Sigmoid colon (tissue), 7 donors: ENCODE measurements at places on chromosomes 11 and 22. TPM values are rescaled to one million over a fixed set of nuclear protein-coding genes. Genes with fewer than 3 reads are reported as not detected.

DNA sequence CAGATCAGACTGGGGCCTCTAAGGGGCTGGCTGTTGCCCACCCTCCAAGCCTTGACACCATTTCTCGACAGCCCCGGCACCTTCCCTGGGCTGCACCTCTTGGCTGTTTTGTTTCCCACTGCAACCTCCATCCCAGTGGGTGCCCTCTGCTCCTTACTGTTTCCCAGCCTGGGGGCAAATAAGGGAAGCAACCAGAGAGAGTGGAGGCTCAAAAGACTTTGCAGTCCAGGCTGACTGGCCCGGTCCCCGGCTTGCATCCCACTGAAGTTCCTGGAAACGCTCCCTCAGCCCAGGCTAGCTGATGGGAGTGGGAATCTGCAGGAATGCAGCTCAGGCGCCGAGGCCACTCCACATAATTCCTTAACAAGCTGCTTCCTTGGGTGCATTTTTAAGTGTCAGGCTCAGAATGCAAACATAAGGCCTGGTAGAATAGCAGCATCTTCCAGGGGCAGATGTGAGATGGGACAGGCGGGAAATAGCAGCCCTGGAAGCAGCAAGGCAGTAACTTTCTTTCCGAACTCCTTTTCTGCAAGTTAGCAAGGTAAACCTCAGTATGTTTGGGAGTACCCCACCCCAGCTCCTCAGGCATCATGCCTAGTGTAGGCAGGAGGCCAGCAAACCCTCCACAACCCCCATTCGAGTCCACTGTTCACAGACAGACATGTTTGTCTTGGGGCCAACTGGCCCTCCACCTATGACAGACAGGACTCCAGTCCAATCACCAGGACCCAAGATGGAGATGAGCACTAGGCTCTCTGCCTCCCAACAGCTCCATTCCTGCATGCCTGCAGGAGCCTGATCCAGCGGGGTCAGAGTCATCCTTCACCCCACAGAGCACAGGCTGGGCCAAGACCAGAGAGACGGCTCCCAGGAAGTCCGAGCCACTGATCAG, 39.3 kb downstream of the RPL27A start:
- DNase-seq = peak; percentile 79
- H3K4me3 ChIP-seq = no peak overlapping the region
- H3K4me1 ChIP-seq = no peaks in the 10 kb centered on the region
- peak overlapping the region; percentile 90 for H3K27ac ChIP-seq

- H3K4me1 ChIP-seq = peaks cover 6% of the 10 kb centered on the region
- H3K36me3 ChIP-seq = peaks cover 67% of the 10 kb centered on the region
- H3K27me3 ChIP-seq = no peaks in the 10 kb centered on the region
- DNase-seq = no peak
- H3K27ac ChIP-seq = no peak overlapping the region
Observed at GRCh38 chr22:23300476-23300875, 120.2 kb downstream of the BCR start.

The TMX2 gene
- 29.1 TPM for total RNA-seq

The SCUBE2 gene
- total RNA-seq = 7.5 TPM

GRCh38 chr22:46149512-46150033, 753 bp upstream of the PPARA start:
- H3K4me1 ChIP-seq = peaks cover 14% of the 10 kb centered on the region
- H3K4me3 ChIP-seq = peak overlapping the region; percentile 97
- DNase-seq = peak; percentile 84
- peak overlapping the region; percentile 93 for H3K27ac ChIP-seq
- H3K36me3 ChIP-seq = no peaks in the 10 kb centered on the region
- no peaks in the 10 kb centered on the region for H3K27me3 ChIP-seq

The EXPH5 gene
- total RNA-seq = 0.54 TPM

- no peaks in the 10 kb centered on the region for H3K36me3 ChIP-seq
- DNase-seq = no peak
- H3K4me1 ChIP-seq = no peaks in the 10 kb centered on the region
- no peak overlapping the region for H3K27ac ChIP-seq
Observed at GRCh38 chr11:77167111-77167626, 39.1 kb downstream of the MYO7A start.

The PISD gene
- 34.6 TPM for total RNA-seq

DNA sequence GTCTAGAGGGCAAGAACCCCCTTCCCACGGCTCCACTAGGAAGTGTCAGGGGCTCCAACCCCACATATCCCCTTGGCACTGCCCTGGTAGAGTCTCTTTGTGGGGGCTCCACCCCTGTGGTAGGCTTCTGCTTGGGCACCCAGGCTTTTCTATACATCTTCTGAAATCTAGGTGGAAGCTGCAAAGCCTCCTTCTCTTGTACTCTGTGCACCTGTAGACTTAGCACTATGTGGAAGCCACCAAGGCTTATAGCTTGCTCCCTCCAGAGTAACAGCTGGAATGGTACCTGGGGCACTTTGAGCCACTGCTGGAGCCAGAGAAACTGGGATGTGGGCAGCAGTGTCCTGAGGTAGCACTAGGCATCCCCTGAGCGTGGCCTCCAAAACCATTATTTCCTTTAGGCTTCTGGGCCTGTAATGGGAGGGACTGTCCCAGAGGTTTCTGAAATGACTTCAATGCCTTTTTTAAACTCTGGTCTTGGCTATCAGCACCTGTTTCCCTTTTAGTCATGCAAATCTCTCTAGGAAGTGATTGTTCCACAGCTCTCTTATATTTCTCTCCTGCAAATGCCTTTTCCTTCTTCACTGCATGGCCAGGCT, 68.4 kb downstream of the TRAF6 start:
- DNase-seq = no peak
- H3K27me3 ChIP-seq = no peaks in the 10 kb centered on the region
- no peaks in the 10 kb centered on the region for H3K4me1 ChIP-seq
- H3K36me3 ChIP-seq = no peaks in the 10 kb centered on the region
- no peak overlapping the region for H3K27ac ChIP-seq
- H3K4me3 ChIP-seq = no peak overlapping the region

DNA sequence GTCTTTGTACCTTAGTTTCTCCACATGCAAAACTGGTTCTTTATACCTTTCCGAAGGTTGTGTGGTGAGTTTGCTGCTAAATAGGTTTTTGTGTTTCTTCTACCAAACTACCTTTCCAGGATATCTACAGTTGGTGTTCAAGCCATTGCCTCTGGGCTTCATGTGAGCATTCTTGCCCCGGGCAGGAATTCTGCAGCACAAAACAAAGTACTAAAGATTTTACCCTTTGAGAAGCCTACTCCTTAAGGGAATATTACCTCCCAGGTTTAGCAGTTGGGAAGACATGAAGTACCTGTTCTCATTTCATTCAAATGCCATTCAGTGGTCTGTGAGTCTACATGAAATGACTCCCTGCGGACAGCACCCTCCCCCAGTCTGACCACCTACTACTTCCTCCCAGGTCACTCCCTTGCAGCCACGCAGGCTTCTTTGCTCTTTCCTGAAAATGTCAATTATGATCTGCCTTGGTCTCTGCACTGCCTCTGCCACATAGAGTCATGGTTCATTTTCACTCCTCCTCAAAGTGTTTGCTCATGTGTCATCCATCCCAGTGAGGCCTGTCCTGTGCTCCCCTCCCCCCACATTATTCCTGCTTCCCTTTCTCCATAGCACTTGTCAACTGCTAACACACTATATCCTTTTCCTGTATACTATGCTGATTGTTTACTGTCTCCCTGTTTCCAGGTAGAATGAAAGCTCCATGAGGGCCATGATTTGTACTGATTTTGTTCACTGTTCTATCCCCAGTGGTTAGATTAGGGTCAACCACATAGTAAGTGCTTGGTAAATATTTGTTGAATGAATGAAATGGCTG, 36.9 kb downstream of the PACS1 start:
- H3K4me1 ChIP-seq = peaks cover 5% of the 10 kb centered on the region
- H3K27ac ChIP-seq = no peak overlapping the region
- no peak for DNase-seq
- H3K27me3 ChIP-seq = no peaks in the 10 kb centered on the region
- H3K36me3 ChIP-seq = no peaks in the 10 kb centered on the region

DNA sequence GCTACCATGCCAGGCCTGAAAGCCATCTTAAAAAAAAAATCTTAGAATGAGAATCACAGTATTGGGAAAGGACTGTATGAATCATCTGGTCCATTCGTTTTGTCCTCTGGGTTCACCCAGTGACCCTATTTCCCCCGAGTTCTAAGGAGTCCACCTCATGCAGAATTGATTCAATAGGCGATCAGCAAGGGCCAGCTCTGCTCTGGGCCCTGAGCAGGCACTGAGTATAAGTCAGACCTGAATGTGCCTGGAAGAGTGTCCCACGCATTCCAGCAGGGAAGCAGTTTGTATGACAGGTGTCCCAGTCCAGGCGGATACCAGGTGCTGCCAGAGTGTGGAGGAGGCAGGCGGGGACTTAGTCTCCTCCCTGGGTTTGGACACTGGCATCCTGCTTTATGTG, 883 bp upstream of the HMOX1 start:
- H3K27ac ChIP-seq = peak overlapping the region; percentile 86
- H3K36me3 ChIP-seq = no peaks in the 10 kb centered on the region
- no peaks in the 10 kb centered on the region for H3K27me3 ChIP-seq
- H3K4me3 ChIP-seq = no peak overlapping the region
- peaks cover 30% of the 10 kb centered on the region for H3K4me1 ChIP-seq

The CDHR5 gene
- total RNA-seq = 1.8 TPM

The C22orf42 gene
- total RNA-seq = not detected

GRCh38 chr11:126345759-126346585, 9.5 kb upstream of the ST3GAL4 start:
- peaks cover 5% of the 10 kb centered on the region for H3K36me3 ChIP-seq
- peaks cover 33% of the 10 kb centered on the region for H3K4me1 ChIP-seq
- no peaks in the 10 kb centered on the region for H3K27me3 ChIP-seq
- H3K4me3 ChIP-seq = no peak overlapping the region

GRCh38 chr11:93969925-93970922, 50.9 kb upstream of the HEPHL1 start:
- no peaks in the 10 kb centered on the region for H3K4me1 ChIP-seq
- no peak for DNase-seq
- no peak overlapping the region for H3K4me3 ChIP-seq

The FGF3 gene
- not detected for total RNA-seq

The RNF26 gene
- total RNA-seq = 12.8 TPM

- no peaks in the 10 kb centered on the region for H3K27me3 ChIP-seq
- H3K4me1 ChIP-seq = peaks cover 13% of the 10 kb centered on the region
- no peak overlapping the region for H3K4me3 ChIP-seq
- DNase-seq = no peak
- peak overlapping the region; percentile 85 for H3K27ac ChIP-seq
Observed at GRCh38 chr22:17860220-17860965, 86.1 kb upstream of the BID start.

The MAJIN gene
- not detected for total RNA-seq

The SPDYC gene
- not detected for total RNA-seq

The YIF1A gene
- total RNA-seq = 72.4 TPM

The RFPL2 gene
- not detected for total RNA-seq

DNA sequence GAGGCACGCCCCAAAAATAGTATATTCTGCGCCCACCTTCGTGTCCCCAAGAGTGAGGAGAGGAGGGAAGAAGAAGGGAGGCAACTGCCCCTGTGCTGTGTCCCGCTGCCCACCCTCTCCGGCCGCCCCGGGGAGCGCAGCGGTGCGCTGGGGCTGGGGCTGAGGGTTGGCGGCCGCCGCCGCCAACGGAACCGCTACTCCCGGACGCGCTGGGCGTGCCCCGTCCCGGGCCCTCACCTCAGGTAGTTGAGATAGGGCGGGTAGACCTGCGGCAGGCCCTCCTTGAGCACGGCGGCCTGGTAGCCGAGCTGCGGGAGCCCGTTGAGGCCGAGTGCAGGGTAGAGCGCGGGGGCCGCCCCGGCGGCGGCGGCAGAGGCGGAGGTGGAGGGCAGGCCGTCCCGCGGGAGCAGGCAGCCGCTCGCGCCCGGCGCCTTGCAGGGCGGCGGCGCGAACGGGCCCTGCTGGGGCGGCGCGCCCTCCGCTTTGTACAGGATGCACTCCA, 2.4 kb downstream of the PGR start:
- DNase-seq = peak; percentile 69
- H3K36me3 ChIP-seq = no peaks in the 10 kb centered on the region
- H3K27ac ChIP-seq = peak overlapping the region; percentile 82
- peaks cover 29% of the 10 kb centered on the region for H3K4me1 ChIP-seq
- H3K4me3 ChIP-seq = peak overlapping the region; percentile 77

DNA sequence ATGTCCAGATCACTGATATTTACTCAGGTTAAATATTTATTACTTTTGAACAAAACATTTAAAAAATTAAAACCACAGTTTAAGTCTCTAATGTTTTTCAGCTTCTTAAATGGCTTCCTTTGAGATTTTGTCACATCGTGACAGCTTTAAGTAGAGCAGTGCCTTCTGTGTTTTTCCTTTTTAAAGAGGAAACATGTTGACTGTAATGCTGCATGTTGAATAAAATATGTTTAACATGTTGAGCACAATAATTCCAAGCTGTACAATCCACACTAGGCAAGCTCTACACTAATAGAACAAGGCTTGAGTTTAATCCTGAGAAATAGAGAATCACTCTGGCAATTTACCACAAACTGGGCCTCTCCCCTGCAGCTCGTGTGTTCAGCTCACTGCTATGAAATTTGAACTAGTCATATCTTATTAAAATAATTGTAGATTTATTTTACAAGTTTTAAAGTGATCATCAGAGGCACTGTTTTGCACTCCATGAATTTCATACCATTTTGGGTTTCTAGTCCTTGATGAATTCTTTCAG, 368.3 kb downstream of the SOX6 start:
- H3K27ac ChIP-seq = no peak overlapping the region
- no peaks in the 10 kb centered on the region for H3K27me3 ChIP-seq
- no peak for DNase-seq
- H3K4me1 ChIP-seq = no peaks in the 10 kb centered on the region

The DBX1 gene
- total RNA-seq = not detected

DNA sequence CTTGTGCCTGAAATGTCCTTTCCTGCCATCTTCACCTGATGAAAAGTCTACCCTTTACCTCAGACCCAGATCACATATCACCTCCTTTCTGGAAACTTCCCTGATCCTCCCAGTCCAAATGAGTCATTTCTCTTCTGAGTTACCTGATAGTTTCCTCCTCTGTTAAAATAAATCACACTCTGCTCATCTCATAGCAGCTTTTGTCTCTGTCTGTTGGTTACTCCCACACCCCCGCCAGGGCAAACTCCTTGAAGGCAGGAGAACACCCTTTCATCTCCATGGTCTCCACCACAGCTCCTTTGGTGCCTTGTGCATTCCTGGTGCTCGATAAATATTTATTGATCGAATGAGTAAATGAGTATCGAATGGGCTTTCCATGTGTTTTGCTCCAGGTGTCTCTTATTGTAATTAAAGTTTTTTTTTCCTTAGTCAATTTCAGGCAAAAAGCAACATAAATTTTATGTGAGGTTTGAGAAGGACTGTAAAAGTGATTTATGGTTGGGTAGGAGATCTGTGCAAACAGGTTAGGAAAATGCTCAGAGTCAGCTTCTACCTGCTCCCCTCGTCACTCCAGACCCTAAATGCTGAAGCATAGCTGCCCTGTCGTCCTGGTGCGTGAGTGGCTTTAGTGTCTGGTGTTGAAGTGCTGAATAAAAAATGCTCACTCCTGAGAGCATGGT, 178.2 kb downstream of the GRIK4 start:
- no peak overlapping the region for H3K4me3 ChIP-seq
- no peak for DNase-seq
- no peak overlapping the region for H3K27ac ChIP-seq
- H3K4me1 ChIP-seq = no peaks in the 10 kb centered on the region
- no peaks in the 10 kb centered on the region for H3K36me3 ChIP-seq
